PC-9 (cell line): ENCODE measurements at places on chromosomes 11 and 22.

GRCh38 chr11:75371949-75372876 is 20.8 kb upstream of the ARRB1 start:
- peak overlapping the region; percentile 32 for H3K27ac ChIP-seq
- H3K4me1 ChIP-seq: peaks cover 36% of the 10 kb centered on the region
- H3K4me3 ChIP-seq: no peak overlapping the region
- DNase-seq: peak; percentile 32
- H3K36me3 ChIP-seq: no peaks in the 10 kb centered on the region
- H3K27me3 ChIP-seq: no peaks in the 10 kb centered on the region

GRCh38 chr11:107860688-107861087 is 2.1 kb upstream of the SLC35F2 start:
- no peak overlapping the region for H3K4me3 ChIP-seq
- no peak overlapping the region for H3K27ac ChIP-seq
- no peaks in the 10 kb centered on the region for H3K36me3 ChIP-seq
- DNase-seq: no peak

DNA sequence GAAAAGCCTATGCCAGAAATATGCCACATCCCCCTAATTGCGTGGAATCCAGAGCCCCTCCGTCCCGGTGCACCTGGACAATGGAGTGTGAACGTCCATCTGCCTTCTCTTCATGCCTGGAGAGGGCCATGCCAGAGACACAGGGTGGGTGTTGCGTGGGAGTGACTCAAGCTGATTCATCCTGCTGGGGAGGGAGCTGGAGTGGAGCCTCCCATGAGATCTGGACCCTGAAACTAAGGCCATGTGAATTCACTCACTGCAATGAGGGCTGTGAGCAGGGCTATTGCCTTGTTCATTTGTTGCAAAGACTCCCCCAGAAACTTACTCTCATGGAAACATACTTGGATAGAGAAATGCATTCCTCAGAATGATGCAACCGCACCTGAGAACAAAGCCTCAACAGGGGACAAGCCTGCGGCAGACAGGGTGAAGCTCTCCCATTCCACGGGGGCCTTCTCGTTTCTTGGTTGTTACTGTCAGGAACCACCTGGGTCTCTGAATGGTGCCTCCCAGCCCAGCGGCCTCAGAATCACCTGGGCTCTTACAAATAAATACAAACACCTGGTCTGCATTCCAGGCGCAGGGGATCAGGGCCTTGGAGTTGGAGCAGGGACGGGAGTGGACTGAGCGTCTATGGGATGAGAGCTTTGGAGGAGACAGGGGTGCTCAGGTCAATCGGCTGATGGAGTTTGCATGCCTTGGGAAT is 1031.2 kb downstream of the BRD1 start:
- no peak overlapping the region for H3K27ac ChIP-seq
- no peak for DNase-seq
- no peak overlapping the region for H3K4me3 ChIP-seq
- no peaks in the 10 kb centered on the region for H3K36me3 ChIP-seq

DNA sequence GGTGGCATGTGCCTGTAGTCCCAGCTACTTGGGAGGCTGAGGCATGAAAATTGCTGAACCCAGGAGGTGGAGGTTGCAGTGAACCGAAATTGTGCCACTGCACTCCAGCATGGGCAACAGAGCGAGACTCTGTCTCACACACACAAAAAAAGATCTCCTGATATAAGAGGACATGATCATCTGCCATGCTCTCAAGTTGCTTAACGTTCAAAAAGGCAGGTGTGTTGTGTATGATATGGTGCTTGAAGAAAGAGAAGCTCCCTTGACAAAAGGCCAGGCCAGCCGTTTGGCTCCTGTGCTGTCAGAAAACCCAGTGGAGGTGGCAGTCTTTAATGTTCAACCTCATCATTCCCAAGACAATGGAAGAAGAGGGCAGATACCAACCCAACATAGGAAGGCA is 117.3 kb upstream of the PLET1 start:
- H3K27me3 ChIP-seq: peaks cover 7% of the 10 kb centered on the region; the same call in 1 of the 2 replicates
- DNase-seq: no peak
- no peaks in the 10 kb centered on the region for H3K36me3 ChIP-seq
- H3K4me3 ChIP-seq: no peak overlapping the region
- no peaks in the 10 kb centered on the region for H3K4me1 ChIP-seq
- H3K27ac ChIP-seq: no peak overlapping the region

DNA sequence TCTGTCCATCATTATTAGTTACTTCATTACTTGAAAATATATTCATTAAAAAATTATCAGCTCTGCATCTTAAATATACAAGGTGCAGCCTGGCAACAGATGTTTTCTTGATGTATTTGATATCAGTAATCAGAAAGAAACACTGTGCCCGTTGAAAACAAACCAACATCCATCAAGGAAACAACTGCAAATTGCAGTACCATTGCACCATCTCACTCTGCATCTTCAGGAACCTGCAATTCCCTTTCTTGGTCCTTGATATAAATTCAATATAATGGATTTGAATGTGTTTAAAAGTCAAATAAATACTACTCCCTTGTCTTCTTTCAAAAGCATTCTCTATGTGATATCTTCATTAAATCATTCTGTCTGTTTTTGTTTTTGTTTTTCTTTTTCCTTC is 1131.2 kb downstream of the FAM181B start:
- H3K36me3 ChIP-seq: no peaks in the 10 kb centered on the region
- no peaks in the 10 kb centered on the region for H3K4me1 ChIP-seq
- H3K27me3 ChIP-seq: no peaks in the 10 kb centered on the region
- no peak overlapping the region for H3K27ac ChIP-seq
- no peak for DNase-seq

DNA sequence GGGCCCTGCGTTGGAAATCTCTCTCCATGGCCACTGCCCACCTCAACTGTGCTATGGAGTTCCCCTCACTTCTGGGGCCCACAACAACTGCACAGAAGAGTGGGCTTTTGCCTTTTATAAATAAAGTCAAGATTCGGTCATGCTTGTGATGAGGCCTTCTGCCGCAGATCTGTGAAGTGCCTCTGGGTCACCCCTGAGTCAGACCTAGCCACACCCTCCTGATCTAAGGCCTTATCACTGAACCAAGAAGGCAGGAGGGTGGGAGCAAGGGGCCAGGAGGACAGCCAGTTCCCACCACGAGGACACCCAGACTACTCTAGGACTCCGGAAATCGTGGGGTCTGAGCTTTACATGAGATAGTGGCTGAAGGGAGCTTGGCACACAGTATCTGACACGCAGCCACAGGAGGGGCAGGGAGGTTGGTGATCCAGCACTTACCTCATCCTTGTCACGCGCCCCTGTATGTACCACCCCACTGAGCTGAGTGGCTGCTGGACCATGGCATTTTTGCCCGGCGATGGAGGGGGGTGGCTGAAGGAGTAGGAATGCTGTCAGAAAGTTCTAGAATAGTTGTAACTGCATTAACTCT is 115.7 kb downstream of the ABTB2 start:
- no peaks in the 10 kb centered on the region for H3K36me3 ChIP-seq
- H3K27me3 ChIP-seq: no peaks in the 10 kb centered on the region
- peak overlapping the region; percentile 76 for H3K27ac ChIP-seq
- peak; percentile 58 for DNase-seq

DNA sequence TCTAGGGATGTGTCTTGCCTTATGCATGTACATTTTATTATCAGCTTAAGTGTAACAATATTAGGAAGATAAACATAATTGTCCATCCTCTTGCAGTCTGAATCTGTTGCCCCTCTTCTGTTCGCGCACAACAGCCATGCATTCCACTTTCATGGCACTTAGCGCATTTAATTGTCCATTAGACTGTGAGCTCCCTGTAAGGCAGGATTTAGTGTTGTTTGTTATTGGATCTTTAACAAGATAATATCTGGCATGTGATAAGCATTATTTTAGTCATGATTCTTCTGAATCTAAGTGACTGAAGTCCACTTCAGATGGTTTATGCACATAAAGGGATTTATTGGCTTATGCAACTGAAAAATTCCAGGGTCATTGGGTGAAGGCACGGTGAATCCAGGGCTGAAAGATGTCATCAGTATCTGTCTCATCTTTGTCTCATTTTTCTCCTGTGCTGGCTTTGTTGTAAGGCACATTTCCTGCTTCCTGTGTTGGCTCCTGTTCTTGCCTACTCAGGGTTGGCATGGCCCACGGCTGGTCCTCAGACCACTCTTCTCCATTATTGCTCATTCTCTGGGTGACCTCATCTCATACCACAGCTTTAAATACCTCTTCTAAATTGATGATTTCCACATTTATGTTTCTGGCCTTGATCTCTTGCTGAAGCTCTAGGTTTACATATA is 37.6 kb downstream of the ATXN10 start:
- no peaks in the 10 kb centered on the region for H3K27me3 ChIP-seq
- H3K27ac ChIP-seq: peak overlapping the region; percentile 40
- H3K4me1 ChIP-seq: peaks cover 16% of the 10 kb centered on the region
- H3K4me3 ChIP-seq: no peak overlapping the region

GRCh38 chr11:43930868-43931716 is 11.3 kb upstream of the C11orf96 start:
- H3K36me3 ChIP-seq: no peaks in the 10 kb centered on the region
- DNase-seq: no peak
- H3K4me3 ChIP-seq: no peak overlapping the region
- no peaks in the 10 kb centered on the region for H3K27me3 ChIP-seq

DNA sequence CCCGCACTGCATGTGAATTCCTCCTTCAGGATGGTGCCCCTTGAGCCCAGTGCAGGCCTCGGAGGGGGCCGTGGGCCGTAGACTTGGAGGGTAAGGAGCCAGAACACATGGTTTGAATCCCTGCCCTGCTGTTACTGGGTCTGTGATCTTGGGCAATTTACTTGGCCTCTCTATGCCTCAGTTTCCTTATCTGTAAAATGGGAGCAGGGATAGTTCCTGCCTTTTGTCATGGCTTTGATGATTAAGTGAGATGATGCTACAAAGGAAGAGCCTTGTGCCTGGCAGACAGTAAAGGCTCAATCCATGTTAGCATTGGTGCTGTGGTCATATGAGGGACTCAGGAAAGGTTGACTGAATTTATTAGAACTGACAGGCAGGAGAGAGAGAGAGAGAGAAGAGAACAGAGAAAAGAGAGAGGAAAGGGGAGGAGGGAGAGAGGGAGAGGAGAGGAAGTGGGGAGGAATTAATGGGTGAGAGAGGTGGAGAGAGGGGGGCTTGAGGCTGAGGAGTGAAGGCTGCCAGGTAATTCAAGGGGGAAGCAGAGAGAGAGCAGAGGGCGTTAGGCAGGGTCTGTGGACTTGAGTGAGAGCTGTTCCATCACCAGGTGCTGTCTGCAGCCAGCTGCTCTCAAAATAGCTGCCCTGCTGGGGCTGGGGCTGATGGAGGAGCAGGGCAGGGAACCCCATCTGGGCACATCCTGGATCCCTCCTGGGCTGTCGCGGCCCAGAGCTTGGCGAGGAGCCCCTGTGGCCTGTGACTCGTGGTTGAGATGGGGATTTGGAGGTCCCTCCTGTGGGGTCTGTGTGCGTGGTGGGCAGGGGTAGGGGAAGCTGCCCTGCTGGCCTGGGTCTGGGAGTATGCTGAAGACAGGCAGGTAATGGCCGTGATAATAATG is 44.1 kb downstream of the MCM5 start:
- no peaks in the 10 kb centered on the region for H3K36me3 ChIP-seq
- H3K27ac ChIP-seq: no peak overlapping the region
- H3K4me1 ChIP-seq: no peaks in the 10 kb centered on the region
- no peaks in the 10 kb centered on the region for H3K27me3 ChIP-seq
